ENCODE measurements at places on chromosomes 13 and 19.

- no peak for DNase-seq
Measured at GRCh38 chr13:95579303-95579702, 26.8 kb downstream of the CLDN10 start.

- DNase-seq: no peak
Measured at GRCh38 chr13:21436582-21436981, 22.5 kb downstream of the ZDHHC20 start.

- DNase-seq: no peak
Measured at GRCh38 chr13:64718116-64718515, 2512.0 kb downstream of the PCDH9 start.

DNA sequence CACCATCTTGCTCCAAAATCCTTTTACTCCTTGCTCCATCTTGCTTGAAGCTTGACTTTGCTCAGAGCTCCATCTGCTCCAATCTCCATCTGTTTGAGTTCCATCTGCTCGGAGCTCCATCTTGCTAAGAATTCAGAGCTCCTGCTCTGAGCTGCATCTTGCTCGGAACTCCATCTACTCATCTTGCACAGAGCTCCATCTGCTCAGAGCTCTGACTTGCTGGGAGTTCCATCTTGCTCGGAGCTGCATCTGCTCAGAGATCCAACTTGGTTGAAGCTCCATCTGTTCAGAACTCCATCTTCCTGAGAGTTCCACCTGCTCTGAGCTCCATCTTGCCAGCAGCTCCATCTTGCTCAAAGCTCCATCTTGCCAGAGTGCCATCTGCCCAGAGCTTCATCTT lies 80.6 kb upstream of the ZNF98 start:
- no peak for DNase-seq

- DNase-seq: no peak
Measured at GRCh38 chr19:15287496-15287895, 44.8 kb downstream of the BRD4 start.

- no peak for DNase-seq
Measured at GRCh38 chr13:105282406-105283285, 1252.8 kb downstream of the EFNB2 start.

Measured in femur (tissue), 1 donor.